Right lung (tissue), 10 donors: ENCODE measurements at places on chromosomes 3 and 15. TPM values are rescaled to one million over a fixed set of nuclear protein-coding genes. Genes with fewer than 3 reads are reported as not detected.

DNA sequence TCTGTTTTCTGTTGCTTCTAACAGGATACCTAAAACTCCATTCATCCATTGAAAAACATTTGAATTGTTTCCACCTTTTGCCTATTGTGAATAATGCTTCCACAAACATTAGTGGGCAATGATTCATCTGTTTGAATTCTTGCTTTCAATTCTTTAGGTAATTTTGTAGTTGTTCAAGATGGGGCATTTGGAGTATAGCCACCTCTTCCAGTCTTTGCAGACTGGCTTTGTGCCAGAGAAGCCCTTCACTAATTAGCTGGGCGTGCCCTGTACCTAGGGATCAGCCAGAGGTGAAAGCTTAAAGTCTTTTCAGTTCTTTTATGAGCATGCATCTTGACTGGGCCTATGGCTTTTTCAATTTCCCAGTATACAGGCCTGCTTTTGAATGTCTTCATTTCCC, 10.9 kb downstream of the RTP1 start:
- no peak for DNase-seq

PRR20G gene
- polyA plus RNA-seq: not detected

- DNase-seq: no peak
These were observed 1.4 kb upstream of the GHSR start for GRCh38 chr3:172449466-172450149.

TRIM71 gene
- polyA plus RNA-seq: 7.5 TPM

DNA sequence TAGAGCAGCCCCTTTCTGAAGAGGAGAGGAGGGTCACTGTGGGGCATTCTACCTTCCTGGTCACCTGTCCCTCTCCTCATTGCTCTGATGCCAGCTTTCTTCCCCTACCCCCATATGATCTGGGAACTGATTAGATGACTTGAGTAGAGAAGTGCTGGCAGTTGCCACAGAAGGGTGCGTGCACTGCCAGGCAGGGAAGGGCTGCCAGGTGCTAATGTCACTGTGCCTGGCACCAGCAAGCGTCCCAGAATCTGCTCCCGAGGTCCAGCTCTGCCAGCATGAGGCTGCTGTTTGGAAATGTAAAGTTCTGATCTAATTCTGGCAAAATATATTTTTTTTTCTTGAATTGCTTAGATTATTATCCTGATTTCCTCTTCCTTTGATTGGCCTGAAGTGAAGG, 52.8 kb downstream of the PPM1L start:
- no peak for DNase-seq

GRCh38 chr3:131231710-131232389, 149.7 kb upstream of the NUDT16 start:
- no peak for DNase-seq

DNA sequence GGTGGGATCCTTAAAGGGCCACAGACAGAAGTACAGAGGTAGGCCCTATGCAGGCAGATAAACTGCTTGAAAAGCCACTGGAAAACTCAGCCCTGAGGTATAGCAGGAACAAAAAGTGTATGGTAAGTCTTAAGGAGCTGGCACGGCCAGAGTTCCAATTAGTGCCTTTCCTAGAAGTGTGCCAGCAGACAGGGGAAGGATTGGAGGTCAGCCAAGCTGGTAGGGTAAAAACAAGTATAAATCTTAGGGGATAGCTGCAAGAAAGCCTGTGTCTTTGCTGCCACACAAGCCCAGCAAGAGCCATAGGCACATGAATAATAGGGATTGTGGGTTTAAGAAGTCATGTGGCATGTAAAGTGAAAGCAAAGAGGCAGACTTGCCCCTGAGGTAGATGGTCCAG, 582.5 kb downstream of the PLOD2 start:
- DNase-seq: no peak

- DNase-seq: no peak
These were observed 49.6 kb downstream of the FAM98B start for GRCh38 chr15:38503496-38503895.

DNA sequence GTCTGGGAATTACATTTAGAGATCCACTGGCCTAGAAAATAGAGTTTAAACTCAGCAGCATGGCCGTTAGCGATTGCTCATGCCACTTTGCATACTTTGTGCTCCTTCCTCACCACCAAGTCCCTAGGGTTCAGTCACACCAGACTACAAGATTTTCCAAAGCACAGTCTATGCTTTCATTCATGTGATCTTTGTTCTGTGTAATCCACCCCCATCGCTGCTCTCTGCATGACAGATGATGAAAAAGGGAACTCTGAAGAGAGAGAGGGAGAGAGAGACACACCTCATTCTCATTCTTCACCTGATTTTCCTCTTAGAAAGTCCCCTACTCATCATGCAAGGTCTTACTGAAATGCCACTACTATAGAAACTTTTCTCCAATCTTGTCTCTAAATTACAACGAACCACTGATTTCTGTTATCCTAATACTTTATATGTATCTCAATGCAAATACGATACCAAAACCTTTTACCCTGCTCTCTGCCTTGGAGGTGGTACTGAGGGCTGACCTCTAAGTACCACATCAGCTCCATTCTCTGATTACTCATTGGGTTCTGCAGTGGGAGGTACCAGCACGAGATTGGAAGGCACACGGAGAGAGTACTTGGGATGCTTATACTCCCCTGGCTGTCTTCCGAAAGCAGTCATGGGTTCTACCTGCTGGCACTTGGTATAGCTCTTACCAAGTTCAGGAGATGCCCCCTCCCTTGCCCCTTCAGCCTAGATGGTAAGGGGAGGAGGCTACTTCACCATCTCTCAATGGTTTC, 1.1 kb upstream of the PARP15 start:
- no peak for DNase-seq

DNA sequence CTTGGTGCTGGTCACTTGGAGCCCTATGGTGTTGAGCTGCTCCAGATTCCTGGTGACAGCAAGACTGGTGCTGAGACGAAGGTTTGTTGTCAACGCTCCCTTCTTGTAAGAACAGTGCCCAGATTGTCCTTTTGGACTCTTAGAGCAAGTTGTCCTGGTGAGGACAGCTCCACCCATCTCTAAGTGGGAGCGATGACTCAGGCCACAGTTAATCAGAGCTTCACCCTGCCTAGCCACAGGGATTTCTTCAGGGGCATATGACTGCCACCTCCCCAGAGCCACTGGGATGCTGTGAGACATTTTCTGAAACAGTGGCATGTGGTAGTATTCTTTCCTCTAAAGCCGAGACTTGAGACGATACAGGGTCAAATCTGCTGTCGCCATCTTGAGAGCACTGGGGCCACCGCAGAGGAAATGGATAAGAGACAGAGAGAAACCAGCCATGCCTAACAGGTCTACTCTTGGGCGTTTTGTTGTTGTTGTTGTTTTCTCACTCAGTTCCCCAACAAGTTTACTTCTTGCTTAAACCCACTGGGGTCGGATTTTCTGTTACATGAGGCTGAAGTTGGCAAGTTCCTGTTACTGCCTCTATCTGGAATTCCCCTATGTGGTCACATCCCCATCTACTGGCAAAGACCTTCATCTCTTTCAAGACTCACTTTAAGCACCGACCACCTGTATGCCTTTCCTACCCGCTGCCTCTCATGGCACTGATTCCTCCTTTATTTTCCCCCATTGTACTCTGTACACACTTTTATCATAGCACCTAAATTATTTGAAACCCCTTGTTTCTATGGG, 16.0 kb upstream of the PCOLCE2 start:
- no peak for DNase-seq

DNA sequence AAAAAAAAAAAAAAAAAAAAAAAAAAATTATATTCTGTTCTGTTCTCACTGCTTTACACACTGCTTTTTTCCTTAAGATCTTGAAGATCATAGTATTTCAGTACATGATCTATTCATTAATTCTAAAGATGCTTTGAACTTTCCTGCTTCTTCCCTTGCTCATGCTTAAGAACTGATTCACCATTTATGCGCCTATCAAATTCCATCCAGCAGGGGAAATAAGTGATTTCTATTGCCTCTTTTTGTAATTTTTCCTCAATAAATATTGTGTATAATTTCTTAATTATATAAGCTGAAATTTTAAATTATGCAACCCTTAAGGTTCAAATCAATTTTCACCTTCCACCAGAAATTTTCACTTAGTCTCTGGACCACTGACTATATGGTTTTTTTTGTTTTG, 10.6 kb downstream of the DENND6A start:
- DNase-seq: no peak

DNA sequence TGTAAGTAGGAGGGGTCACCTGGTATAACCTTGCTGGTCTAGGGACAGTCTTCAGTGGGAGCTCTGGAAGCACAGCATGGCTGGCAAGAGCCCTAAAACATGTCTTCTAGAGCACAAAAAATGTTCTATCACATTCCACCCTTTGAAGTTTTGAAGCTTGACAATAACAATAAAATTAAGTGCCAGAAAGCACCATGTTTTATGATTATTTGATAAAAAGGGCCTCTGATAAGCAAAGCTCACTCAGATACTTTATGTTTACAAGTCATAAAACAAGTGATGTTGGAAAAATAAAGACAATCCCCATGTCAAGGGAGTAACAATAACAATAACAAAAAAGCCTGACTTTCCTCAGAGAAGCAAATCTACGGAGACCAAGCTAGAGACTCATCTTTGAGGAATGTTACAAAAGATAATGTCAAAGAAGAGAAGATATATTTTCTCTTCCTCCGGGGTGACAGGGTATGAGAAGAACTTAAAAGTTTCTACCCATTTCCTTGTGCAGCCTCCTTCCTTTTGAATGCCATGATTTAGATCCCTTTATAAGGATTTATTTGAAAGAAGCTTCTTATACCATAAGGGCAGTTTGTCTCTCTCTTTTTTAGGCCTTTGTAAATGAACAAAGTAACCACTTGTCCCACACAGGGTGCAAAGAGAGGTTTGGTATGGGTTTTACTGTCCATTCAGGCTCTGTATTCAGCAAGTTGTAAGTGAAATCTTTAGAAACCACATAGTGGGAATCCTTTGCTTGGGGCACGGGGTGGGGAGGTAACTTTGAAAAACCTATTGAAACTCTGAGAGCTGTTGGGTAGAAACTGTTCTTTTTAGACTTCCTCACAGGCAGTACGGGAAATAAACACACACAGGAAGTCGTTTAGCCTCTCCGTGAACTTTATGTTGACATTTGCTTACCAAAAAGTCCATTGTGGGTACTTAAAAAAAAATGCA, 109.6 kb upstream of the RBMS3 start:
- DNase-seq: no peak
